ENCODE measurements at places on chromosomes 6 and 20.

GRCh38 chr20:49658508-49658907 lies 55.2 kb downstream of the B4GALT5 start:
- DNase-seq: no peak

DNA sequence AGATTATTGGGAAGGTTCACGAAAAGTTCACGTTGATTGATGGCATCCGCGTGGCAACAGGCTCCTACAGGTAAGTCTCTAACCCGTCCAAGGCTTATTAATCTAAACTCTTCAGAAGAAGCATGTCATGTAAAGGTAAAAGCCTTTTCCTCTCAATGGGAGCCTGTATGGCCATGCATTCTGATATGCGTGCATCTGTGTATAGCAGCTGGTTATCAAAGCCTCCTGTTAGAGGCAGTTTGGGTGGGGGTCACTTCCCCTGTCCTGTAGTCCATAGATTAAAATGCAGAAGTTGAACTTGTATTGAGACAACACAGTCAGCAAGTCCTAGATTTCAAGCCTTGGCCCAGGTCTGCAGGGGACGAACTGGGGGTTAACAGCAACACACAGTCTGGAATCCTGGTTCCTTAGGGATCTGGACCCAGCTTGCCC lies 14.2 kb upstream of the DHX35 start:
- DNase-seq: no peak

DNA sequence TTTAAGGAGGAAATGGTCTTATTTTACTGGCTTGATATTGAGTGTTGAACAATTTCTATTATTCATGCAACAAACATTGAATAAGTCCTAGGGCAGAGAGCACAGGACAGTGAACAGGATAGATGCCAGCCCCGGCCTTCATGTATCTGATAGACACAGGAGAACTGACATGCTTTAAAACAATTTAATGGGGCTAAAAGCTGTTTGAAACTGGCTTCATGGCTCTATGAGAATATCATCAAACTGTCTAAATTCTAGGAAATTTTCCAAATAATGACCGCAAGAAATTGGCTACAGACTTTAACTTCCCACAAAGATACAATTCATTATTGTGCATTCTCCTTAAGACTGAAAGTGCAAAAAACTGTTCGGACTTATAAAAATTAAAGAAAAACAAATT lies 69.0 kb downstream of the ID4 start:
- DNase-seq: no peak

DNA sequence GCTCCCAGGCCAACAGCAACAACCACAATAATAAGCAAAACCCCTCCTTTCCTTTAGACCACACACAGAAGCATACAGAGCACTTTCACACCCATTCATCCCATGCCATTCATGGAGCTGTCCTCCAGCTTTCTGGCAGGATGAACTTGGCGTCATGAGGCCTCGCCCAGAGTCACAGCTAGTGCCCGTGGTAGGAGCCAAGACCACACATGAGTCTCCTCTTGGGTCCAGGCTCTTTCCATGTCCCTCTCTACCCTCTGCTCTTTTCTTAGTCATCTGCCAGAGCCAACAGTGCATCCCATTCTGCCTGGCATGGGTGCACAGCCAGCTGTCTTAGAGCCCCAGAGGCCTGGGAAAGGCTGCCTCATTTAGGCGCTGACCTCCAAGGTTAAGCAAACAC lies 1.8 kb upstream of the TGM3 start:
- no peak for DNase-seq

GRCh38 chr6:143592335-143592734 lies 80.8 kb upstream of the FUCA2 start:
- no peak for DNase-seq

GRCh38 chr6:5905431-5906339 lies 101.0 kb downstream of the NRN1 start:
- no peak for DNase-seq

DNA sequence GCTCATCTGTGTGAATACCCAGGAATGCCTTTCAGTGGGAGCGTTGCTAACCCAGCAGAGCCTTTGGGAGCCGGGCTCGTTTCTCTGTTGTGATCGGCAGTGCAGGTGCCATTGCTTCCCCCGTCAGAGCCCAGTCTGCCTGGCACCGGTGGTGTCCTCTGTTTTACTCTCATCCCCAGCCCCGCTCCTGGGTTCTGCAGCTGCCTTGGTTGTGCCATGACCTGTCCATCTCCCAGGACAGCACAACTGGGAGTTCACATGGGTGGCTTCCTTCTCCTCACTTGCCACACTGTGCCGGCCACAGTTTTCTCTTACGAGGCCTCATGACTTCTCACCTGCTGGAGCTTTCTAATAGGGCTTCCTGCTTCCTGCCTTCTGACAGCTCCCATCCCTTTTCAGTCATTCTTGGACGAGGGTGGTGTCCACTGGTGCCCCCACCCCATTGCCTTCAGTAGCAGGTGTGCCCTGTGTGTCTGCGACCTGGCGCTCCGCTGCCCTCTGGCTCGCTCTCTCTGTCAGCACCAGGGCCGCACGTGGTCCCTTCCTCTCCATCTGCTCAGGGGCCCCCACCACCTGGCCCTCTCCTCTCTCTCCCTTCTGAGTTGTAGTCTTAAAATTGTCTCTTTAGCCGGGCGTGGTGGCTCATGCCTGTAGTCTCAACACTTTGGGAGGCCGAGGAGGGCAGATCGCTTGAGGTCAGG lies 110.9 kb downstream of the RPP40 start:
- DNase-seq: no peak

GRCh38 chr20:37899105-37900045 lies 3.6 kb upstream of the VSTM2L start:
- DNase-seq: no peak

GRCh38 chr20:35626386-35627001 lies 10.9 kb downstream of the SPAG4 start:
- no peak for DNase-seq

GRCh38 chr20:34956751-34957472 lies 1.2 kb downstream of the MYH7B start:
- DNase-seq: no peak

DNA sequence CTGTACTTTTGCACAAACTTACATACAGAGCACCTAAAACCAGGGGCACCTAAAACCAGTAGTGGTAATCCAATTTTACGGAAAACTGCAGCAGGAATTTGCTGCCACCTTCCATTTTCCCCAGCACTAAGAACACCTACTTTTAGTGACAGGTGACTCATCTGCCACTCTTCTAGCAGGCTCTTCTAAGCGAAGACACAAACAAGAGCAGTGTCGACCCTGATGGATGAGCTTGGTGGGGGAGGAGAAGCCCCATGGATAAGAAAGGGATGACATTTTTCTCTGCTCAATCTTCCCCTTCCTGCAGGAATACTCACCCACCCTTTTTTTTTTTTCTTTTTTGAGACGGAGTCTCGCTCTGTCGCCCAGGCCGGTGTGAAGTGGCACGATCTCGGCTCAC lies 116.9 kb downstream of the GMPR start:
- DNase-seq: no peak

GRCh38 chr6:113149511-113149910 lies 707.6 kb upstream of the MARCKS start:
- no peak for DNase-seq

- no peak for DNase-seq
Observed at GRCh38 chr20:20271271-20271670, 96.6 kb upstream of the INSM1 start.

DNA sequence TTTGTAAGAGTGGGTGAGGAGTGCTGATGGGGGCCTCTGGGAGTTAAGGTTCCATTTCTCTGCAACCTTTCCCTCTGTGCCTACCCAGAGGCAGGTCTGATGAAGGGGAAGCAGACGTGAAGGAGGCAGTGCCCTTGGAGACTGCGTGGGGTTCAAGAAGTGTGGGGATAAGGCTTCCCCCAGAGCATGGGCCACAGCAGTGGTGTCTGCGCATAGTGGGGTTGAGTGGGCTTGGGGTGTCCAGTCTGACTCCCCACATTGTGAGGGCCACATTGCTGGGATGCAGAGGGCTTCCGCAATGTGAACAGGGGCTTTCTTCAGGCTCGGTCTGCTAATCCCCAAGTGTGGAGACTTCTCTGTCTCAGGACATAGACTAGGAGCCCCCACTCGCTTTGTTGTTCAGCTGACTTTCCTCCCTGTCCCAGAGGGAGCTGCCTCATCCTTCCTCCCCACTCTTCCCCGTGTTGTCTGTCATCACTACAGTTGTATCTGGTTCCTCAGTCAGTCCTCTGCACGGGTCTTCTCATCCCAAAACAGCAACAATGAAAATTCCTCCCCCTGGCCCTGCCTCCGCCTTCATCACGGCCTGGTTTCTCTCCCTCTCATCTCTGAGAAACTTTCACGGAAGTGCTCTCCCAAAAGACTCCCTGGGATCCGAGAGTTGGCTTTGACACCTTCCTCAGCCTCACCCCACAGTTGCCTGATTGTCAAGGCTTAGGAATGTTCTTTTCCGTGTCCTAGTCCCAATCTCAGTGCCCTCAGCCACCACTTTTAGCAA lies 2.8 kb downstream of the EBF4 start:
- no peak for DNase-seq

GRCh38 chr6:13359287-13359686 lies 30.9 kb upstream of the TBC1D7 start:
- DNase-seq: no peak

GRCh38 chr6:141388666-141389065 lies 744.1 kb upstream of the GJE1 start:
- no peak for DNase-seq

- no peak for DNase-seq
Observed at GRCh38 chr6:138012682-138013081, 94.5 kb downstream of the PERP start.

- DNase-seq: no peak
Observed at GRCh38 chr20:14634665-14635064, 297.3 kb upstream of the FLRT3 start.

DNA sequence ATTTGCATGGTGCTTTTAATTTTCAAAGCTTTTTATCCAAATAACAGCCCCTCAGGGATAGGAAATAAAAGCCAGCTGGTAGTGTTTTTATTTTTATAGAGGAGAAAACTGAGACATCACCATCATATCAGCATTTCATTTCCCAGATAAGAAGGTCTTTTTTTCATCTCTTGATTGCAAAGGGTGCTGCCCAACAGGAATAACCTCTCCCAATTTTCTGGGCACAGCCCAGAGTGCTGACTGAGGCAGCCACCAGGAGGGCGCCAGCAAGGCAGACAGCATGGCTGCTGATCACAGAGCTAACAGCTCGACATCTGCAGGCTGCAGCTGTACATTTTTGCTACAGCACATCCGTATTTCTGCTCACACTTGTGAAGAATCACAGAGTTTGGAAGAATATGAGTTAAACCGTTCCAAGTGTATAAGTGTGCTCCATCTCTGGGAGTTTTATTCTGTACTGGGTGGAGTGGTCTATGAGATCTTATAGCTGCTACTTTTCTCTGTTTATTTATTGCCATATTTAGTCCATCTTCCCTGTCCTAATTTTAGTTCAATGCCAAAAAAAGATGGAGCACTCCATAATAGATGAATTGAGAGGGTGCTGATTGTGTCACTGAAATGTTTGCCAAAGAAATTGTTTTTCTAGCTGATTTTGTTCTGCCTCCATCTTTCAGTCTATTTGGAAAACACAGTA lies 85.5 kb upstream of the C20orf144 start:
- DNase-seq: no peak
